NCI-H1694 (cell line): ENCODE measurements at places on chromosomes 12 and 14.

DNA sequence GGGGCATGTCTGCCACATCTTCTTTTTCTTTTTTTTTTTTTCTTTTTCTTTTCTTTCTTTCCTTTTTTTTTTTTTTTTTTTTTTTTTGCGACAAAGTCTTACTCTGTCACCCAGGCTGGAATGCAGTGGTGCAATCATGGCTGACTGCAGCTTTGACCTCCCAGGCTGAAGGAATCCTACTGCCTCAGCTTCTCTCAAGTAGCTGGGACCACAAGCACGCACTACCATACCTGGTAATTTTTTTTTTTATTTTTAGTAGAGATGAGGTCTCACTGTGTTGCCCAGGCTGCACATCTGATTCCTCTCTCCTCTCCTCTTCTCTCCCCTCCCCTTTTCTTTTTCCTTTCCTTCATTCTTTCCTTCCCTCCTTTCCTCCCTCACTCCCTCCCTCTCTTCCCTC, 18.5 kb downstream of the SLC15A5 start:
- DNase-seq: no peak

GRCh38 chr14:98634043-98634820, 637.8 kb downstream of the BCL11B start:
- no peak for DNase-seq

- DNase-seq: no peak
Observed at GRCh38 chr14:67586369-67586768, 13.7 kb downstream of the PIGH start.

- no peak for DNase-seq
Observed at GRCh38 chr12:8840321-8840720, 17.9 kb downstream of the A2ML1 start.
